Thoracic aorta (tissue), 2 donors: ENCODE measurements at places on chromosomes 4 and X. TPM values are rescaled to one million over a fixed set of nuclear protein-coding genes. Genes with fewer than 3 reads are reported as not detected.

GRCh38 chr4:188347339-188347738 lies 208.1 kb downstream of the TRIML1 start:
- DNase-seq, result no peak

- DNase-seq, result no peak
Observed at GRCh38 chr4:74205559-74205958, 47.6 kb downstream of the MTHFD2L start.

DNA sequence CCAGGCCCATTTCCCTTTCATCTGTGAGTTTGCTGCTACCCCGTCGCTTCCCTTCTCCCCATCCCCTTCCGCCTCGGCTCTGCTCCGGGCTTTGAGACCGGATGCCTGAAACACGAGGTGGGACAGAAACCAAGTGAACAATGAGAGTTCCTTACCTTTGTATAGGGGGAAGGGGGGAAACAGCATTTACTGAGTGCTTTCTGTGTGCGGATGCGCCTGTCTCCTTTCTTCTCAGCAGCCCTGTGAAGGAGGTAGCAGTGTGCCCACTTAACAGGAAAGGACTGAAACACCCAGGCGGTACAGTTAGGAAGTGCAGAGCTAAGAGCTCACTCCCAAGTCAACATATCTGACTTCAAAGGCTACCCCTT lies 43.2 kb upstream of the TMSB15B start:
- DNase-seq, result no peak

DNA sequence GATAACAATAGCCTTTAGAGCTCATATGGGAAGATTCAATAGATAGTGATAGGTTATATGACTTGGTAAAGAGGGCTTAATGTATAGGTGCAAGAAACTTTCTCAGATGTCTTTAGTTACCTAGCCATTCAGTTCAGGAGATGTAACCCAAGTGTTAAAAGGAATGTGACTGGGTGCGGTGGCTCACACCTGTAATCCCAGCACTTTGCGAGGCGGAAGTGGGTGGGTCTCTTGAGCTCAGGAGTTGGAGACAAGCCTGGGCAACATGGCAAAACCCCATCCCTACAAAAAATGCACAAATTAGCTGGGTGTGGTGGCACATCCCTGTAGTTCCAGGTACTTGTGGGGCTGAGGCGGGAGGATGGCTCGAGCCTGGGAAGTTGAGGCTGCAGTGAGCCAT lies 7.9 kb downstream of the TET2 start:
- no peak for DNase-seq

- no peak for DNase-seq
Observed at GRCh38 chr4:86338521-86338920, 21.3 kb downstream of the MAPK10 start.

DNA sequence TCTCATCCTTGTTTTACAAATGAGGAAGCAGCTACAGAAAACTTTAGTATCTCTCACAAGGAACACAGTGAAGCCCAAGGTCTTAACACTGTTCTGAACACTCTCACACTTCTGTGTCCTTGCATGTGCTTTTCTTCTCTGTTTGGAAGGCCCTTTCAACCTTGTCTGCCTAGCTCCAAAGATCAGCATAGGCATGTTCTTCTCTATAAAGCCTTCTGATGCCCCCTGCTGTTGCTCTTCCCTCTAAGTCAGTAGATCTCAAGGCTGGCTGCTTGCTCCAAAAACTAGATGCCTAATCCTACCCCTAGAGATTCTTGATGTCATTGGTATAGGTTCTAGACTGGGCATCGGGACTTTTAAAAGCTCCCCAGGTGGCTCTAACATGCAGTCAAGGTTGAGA lies 5.9 kb downstream of the APOO start:
- peak; percentile 19 for DNase-seq

DNA sequence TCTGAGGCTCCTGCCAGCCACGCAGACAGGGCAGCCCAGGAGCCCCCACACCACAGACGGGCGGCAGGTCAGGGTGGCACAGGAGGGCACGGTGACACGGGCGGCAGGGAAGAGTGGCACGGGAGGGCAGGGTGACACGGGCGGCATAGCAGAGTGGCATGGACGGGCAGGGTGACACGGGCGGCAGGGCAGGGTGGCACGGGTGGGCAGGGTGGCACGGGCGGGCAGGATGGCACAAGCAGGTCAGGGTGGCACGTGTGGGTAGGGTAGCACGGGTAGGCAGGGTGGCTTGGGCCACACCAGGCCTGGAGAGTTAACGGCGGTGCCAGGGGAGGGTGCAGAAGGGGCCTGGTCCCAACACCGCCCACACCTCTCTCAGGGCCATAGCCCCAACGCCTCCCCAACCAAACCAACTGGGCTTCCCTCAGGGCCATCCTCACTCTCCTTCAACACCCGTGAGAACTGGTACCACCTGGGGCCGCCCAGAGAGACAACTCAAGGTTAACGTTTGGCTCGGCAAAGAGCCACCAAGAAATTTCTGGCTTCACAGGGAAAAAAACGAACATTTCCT lies 3.4 kb downstream of the CTBP1 start:
- no peak for DNase-seq

HSFX2 gene
- total RNA-seq, result 1.3 TPM

TEX13B gene
- total RNA-seq, result not detected

GRCh38 chrX:49129427-49129826 lies 5.9 kb upstream of the GPKOW start:
- DNase-seq, result no peak

HS6ST2 gene
- total RNA-seq, result not detected

GRCh38 chr4:74997948-74998729 lies 65.2 kb downstream of the PARM1 start:
- no peak for DNase-seq

DNA sequence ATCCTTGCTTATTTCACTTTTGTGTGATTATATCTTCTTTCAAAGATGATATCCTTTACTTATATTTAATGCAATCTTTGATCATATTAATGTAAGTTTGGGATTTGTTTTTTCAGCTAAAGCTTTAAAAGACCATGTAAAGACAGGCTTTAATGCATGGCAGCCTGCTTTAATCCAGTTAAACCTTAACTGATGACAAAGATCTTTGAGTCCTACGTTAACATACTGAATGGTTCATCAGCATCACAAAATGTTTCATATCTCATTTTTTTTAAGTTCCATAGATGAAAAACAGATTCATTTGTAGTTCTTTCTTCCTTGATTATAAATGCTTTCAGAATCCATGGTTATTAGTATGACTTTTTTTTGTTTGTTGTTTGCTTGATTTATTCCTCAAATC lies 1102.8 kb downstream of the FSTL5 start:
- no peak for DNase-seq

DNA sequence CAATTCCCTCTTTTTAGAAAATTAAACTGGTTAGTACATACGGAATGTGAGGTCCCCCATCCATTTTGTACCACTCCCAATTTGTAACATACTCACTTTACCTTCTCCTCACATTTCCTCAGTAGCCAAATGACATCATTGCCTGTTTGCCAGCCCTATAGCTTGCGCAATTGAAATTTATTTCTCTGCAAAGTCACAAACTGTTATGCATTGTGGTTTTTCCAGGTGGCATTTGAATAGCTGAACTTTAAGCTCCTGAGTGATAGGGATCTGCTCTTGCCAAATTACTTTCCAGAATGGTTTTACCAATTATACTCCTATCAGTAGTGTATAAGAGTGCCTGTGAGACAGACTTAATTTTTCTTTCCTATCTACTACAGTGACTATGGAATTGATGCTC lies 7.7 kb downstream of the COL4A5 start:
- DNase-seq, result no peak

CXCL1 gene
- total RNA-seq, result 8.7 TPM

NMU gene
- not detected for total RNA-seq

- DNase-seq, result no peak
Observed at GRCh38 chr4:52051213-52051614, at the start of gene SPATA18. Gene SPATA18 (plus strand): TSS chr4:52051304. CDS start chr4:52051705, 401 bp downstream.

ARHGAP4 gene
- total RNA-seq, result 92.1 TPM

DNA sequence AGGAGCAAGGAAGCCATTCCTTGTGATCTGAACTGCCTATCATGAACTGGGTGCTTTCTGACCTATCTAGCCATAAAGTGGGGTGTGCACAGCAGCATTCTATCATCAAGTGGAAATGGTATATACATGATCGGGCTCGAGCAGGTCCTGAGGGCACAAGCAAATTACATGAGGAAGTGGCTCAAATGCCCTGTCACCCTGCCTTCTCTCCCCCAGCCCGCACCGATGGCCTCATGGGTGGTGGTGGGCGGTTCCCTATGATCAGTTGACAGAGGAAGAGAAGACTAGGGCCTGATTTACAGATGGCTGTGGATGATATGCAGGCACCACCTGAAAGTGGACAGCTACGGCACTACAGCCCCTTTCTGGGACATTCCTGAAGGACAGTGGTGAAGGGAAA lies 46.3 kb upstream of the BCLAF3 start:
- no peak for DNase-seq

- DNase-seq, result no peak
Observed at GRCh38 chrX:125333583-125333982, 13.9 kb downstream of the TEX13C start.

SPIN4 gene
- total RNA-seq, result 7.9 TPM

CCDC158 gene
- total RNA-seq, result 2.8 TPM

DNA sequence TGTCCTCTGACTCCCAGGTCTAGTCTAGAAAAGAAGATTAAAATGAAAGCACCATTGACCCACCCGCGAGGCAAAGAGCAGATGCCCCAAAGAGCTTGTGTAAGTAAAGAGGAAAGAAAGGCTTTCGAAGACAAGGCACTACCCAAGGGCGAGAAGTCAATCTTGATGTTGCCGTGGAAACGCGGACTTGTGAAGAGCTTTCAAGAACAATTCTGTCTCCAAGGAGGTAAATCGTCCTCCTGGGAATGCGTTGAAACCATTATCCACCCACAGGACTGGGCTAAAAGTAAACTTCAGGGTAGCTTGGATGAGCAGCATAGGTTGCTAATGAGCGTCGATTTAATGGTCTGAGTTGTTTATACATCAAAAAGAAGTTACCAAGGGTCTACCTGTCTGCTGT lies 189.3 kb downstream of the DHRSX start:
- no peak for DNase-seq

L1CAM gene
- 18.3 TPM for total RNA-seq

DNA sequence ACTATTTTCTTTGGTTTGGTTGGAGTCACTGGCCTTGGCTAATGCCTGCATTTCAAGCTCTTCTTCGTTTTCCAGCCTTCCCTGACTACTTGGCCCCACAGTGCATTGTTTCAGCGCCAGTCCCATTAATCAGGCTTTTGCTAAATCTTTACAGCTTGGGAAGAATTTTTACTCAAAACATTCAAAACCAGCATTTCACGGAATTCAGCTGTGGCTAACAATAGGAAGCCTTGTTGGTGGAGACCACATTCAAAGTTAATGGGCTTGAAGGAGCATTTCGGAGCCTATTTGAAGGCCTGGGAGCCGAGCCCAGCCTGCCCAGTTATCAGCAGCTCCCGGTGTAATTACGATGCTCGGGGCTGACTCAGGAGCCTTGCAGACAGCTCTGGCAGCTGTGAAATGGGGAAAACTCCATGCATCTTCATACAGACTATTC lies 30.8 kb upstream of the VCX2 start:
- DNase-seq, result no peak

CLDN2 gene
- not detected for total RNA-seq

DNA sequence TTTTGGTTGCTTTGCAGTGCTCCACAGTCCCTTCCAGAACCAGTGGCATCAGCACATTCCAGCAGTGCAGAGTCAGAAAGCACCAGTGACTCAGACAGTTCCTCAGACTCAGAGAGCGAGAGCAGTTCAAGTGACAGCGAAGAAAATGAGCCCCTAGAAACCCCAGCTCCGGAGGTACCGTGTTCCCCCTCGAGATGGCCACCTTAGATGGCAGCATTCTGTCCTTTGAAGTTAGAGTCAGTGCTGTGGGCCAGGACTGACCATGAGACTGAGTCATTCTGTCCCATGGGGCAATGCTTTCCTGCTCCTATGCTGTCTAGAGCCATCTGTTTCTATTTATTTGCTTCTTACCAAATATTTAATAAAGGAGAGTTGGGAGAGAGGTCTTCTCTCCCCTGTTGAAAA lies 112.3 kb downstream of the KLHL8 start:
- DNase-seq, result peak; percentile 16

MND1 gene
- 3.0 TPM for total RNA-seq

- no peak for DNase-seq
Observed at GRCh38 chrX:55638933-55639332, 15.7 kb downstream of the FOXR2 start.

DNA sequence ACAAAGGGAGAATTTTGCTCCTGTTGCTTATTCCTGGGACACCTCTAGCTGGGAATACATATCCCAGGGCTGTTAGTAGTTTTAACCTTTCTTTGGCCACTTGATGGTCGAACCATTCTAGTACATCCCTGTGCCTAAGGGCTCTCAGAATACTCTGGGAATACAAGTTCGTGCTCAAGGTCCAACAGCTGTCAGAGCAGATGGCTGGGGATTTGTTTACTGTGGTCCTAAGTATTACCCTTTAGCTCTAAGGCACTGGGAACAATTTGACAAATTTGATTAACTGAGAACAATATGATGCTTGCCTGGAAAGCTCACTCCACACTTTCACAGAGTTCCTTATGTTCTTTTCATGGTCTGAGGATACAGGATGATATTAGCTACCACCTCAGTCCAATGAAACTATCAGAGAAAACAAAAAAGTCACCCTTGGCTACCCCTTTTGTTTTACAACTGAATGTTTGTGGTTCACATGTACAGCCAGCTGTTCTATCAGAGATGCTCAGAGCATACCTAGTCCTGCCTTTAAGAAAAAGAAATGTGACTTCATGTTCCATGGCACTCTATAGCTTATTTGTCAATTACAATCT lies 47.4 kb upstream of the PHOX2B start:
- DNase-seq, result no peak

DNA sequence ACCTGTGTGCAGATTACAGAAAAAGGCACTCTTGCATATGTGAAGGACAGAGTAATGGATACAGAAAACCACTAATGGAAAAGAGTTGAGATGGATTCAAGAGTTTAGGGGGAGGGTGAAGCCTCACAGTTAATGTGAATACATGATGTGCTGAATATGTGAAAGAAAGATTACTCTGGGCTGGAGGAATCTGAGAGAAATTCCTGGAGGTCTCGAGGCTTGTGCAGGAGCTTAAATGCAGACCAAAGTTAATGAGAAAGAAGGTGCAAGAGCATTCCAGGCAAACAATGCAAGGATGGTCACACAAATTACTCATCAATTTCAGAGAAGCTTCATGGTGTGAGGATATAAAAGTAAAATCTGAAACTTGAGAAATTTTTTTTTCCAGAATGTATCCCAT lies 768.8 kb downstream of the STPG2 start:
- no peak for DNase-seq

ENPEP gene
- total RNA-seq, result 9.9 TPM

GRCh38 chrX:112067601-112068000 lies 15.0 kb downstream of the TRPC5 start:
- DNase-seq, result no peak

- no peak for DNase-seq
Observed at GRCh38 chr4:69600013-69600412, 39.4 kb downstream of the UGT2A2 start.

- DNase-seq, result no peak
Observed at GRCh38 chr4:26212528-26212927, 108.3 kb upstream of the RBPJ start.

DNA sequence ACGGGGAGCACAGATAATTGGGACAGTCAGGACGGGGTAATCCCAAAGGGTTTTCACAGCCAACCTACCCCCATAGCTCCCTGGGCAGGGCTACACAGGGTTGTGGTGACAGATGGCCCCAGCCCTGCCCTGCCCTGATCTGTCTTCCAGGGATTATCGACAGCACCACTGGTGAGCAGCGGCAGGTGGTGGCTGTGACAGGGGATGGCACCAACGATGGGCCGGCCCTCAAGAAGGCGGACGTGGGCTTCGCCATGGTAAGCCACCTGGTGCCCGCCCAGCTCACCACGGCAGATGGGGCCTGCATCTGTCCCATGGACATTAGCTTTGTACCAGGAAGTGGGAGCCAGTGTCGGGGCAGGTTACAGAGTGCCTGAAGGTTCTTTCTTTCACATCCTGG lies 39.3 kb downstream of the ATP2B3 start:
- DNase-seq, result no peak

- no peak for DNase-seq
Observed at GRCh38 chr4:120699354-120699753, 223.2 kb downstream of the PRDM5 start.
